CD4-positive, alpha-beta T cell (primary cell): ENCODE measurements at places on chromosomes 2 and 18.
A peak's percentile ranks its signal among the peaks of the same experiment; 100 is the strongest.

- no peak for DNase-seq
Observed at GRCh38 chr2:209613649-209614305, 157.9 kb upstream of the UNC80 start.

- no peak for DNase-seq
Observed at GRCh38 chr2:73269686-73270465, 14.4 kb downstream of the FBXO41 start.

DNA sequence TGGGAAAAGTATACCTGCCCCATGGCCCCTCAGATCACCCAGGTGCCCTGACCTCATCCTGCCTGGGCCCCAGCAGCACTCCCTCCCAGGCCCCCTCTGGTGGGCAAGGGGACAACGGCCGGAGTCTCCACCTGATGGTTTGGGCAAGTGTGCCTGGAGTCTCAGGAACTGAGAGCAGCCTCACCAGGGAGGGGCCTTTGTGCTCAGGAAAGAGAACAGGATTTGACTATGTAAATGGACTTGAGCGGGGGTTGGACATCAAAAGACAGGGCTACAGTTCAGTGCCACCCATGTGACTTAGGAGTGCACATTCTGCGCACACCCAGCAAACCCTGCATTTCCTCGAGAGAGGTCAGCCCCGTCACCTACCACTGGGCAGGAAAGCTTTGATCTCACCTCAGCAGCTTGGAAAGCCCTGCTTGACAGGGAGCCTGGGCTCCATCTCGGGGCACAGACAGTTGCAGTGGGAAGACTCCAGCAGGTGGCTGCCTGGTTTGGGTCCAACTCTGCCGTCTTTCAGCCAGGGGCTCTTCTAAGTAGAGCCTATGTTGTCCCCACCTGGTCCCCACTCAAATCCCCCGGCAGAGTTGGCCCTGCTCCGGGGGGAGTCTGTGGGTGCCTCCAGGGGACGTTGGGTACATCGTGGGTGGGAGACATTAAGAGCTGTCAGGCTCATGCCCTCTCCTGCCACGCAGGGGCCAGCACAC, 3.3 kb downstream of the INPP5D start:
- DNase-seq, result no peak

- DNase-seq, result no peak
Observed at GRCh38 chr2:188870289-188870688, 103.9 kb upstream of the COL3A1 start.

GRCh38 chr2:150473767-150474166, 13.7 kb downstream of the RND3 start:
- no peak for DNase-seq

DNA sequence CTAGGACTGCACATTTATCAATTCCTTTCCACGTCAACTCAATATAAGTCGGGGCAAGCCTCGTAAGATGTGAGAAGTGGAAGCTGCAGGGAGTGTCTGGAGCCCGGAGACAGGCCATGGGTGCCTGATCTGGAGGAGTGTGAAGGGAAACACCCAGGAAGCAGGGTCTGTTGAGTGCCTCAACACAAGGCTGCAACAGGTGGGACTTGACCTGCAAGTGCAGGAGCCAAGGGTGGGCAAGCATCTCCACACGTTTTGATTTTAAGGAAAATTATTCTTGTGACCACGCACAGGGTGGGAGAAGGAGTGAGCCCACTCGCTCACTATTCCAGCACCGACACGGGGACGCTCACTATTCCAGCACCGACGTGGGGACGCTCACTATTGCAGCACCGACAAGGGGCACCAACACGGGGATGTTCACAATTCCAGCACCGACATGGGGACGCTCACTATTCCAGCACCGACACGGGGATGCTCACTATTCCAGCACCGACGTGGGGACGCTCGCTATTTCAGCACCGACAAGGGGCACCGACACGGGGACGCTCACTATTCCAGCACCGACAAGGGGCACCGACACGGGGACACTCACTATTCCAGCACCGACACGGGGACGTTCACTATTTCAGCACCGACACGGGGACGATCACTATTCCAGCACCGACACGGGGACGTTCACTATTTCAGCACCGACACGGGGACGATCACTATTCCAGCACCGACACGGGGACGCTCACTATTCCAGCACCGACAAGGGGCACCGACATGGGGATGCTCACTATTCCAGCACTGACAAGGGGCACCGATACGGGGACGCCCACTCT, 197.3 kb downstream of the EIPR1 start:
- DNase-seq, result no peak

DNA sequence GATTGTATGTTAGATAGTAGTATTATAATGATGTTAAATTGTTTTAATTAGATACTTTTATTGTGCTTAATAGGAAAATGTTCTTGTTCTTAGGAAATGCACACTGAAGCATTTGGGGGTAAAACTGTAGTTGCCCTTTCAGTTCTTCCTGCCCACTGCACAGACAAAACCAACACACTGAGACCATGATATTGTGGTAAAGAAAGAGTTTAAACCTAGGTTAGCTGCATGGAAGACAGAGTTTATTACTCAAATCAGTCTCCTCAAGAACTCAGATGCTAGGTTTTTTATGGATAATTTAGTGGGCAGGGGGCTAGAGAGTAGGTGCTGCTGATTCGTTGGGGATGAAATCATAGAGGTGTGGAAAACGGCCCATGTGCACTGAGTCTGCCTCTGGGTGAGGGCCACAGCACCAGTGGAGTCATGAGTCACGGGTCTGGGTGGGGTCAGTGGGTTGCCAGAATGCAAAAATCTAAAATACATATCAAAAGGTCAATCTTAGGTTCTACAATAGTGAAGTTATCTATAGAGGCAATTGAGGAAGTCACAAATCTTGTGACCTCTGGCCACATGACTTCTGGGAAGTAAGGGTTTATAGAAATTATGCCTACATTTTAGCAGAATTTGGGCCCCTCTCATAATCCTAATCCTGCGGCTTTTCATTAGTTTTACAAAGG, 283.4 kb upstream of the FBXO11 start:
- DNase-seq, result no peak

GRCh38 chr2:55014962-55015939, 35.0 kb downstream of the RTN4 start:
- peak; percentile 11 for DNase-seq

- no peak for DNase-seq
Observed at GRCh38 chr2:52314231-52314630, 1282.3 kb upstream of the NRXN1 start.

- DNase-seq, result no peak
Observed at GRCh38 chr18:39453882-39454281, 1888.3 kb upstream of the CELF4 start.

DNA sequence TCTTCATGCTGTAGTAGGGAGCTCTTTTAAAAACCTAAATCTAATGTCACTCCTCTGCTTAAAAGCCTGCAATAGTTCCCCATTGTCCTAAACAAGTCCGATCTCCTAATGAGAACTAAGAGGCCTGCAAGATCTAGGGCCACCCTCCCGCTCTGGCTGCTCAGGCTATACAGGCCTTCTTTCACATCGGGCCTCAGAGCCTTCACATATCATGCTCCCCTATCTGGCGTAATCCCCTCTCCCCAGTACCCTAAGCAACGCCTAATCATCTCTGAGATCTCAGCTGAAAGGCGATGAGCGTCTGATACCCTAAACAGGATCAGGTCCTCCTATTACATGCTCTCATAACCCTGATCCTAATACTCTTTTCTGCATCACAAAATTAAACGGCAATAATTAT, 1.9 kb downstream of the MAP4K3 start:
- no peak for DNase-seq

DNA sequence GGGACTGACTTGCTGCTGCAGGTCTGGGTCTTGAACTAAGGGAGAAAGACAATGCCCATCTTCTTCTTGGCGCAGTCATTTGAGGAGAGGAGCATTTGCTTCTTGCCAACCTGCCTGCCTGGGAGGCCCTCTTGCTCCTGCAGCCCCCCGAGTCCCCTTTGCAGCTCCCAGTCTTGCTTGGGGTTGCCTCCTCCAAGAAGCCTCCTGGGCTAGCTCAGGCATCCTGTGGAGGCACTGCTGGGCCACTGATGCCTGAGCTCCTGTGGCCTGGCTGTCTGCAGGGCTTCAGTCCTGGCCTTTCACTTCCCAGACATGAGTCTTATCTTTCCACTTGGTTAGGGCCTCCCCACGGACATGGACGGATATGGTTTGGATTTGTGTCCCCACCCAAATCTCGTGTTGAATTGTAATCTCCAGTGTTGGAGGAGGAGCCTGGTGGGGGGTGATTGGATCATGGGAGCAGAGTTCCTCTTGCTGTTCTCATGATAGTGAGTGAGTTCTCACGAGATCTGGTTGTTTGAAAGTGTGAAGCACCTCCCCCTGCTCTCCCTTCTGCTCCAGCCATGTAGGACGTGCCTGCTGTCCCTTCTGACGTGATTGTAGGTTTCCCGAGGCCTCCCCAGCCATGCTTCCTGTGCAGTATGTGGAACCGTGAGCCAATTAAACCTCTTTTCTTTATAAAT, 17.3 kb downstream of the HPCAL1 start:
- DNase-seq, result no peak

DNA sequence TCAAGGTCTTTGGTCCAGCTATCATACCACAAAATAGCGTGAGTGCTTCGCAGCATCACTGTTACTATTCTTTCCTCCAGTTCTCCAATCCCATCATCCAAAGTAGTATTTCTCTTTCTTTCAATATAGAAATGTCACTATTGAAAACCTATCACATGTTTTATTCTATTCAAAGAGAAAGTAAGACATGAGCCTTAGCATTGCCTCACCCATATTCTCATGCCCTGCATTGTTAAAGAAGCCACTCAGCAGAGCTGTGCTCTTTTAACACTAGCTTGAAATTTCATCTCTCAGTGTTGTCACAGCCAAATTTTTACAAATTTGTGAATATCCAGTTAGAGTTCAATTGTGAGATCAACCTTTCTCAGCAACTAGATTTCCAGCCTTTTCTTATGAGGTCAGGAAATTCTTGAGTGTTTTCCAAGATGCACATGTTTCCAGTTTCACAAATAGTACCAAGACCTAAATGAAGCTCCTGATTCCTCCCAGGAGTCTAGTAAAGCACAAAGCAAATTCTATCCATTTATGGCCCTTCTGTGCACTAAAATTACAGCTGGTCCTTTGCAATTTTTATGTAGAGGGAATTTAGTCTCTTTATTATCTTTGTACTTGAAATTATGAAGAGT, 343.7 kb downstream of the SPAG16 start:
- no peak for DNase-seq

DNA sequence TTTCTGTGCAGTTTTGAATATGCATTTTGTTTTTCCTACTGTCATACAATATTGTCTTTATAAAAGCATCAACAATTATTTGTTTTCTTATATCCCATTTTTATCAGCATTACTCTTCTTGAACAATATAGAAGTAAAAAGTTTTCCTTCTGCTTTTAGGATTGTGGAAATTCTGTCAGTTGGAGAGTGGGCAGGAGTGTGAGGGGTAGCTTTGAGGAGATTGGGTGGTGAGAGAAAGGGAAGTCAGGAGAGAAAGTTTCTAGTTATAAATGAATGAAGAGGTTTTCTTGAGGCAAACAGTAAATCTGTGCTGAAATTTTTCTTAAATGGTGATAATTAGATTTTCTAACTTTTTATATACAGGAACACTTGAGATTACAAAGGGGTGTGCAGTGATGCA, 151.7 kb upstream of the NOSTRIN start:
- no peak for DNase-seq

GRCh38 chr2:59196491-59196890, 955.4 kb upstream of the FANCL start:
- DNase-seq, result no peak

GRCh38 chr2:46363535-46364170, 66.4 kb downstream of the EPAS1 start:
- no peak for DNase-seq

- DNase-seq, result no peak
Observed at GRCh38 chr2:15009681-15010080, 377.2 kb downstream of the LRATD1 start.

DNA sequence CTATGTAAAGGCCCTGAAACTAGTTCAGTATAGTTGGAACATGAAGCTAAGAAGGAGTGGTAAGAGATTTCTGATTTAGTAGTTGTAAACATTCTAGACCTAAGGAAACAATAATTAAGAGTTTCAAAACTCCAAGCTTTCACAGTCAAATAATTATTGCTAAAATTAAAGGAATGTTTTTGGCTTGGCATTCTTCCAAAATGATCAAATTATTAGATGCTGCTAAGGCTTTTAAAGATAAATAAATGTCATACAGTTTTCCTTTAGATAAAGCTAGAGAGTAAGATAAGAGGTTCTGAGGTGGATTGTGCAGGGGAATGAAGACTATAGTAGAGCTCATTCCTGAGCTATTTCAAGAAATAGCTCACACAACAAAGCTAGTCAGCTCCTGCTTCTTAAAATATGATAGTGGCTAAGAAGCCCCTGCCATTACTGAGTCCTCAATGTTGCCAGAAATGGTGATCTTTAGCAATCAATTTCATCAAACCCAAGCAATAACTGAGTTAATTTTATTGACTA, 45.3 kb downstream of the ZC3H15 start:
- DNase-seq, result no peak

DNA sequence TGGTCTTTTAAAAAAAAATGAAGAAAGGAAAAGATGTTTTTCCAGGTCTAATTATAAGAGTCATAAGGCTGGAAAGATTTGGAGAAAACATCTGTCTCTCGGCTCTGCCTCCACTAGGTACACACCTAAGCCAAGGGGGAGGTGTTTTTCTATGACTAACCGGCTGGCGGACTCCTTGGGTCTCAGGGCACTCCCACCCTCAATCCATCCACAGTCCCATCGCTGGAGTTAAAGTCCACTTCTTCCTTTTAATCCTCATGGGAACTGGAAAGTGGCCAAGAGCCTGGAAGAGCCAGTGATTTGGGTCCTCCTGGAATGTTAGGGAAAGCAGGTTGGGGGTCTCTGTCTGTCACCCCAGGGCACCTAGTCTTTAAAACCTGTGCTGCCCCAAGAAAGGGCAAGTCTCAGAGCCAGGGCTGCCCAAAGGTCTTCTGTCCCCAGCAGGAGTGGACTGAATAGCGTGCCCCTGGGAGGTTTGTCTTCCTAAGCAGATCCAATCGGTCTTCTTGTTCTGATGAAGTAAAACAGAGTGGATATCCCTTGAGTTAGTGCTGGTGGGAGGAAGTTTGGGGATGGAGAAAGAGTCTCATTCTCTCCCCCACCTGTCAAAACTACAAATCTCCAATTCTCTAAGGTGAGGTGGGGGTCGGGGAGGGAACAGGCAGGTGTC, 66.4 kb downstream of the MCFD2 start:
- DNase-seq, result no peak

DNA sequence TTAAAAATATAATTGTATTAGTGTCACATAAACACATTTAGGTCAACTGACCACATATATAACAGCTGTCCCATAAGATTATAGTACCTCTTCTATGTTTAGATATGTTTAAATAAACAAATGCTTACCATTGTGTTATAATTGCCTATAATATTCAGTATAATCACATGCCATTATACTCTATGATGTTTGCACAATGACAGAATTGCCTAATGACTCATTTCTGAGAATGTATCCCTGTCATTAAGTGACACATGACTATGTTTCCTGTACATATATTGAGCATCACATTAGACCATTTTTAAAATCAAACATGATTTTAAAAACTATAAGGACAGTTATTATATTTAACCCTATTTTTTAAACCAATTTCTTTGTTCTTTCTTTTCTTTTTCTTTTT, 89.8 kb downstream of the HS6ST1 start:
- DNase-seq, result no peak

GRCh38 chr2:179963626-179964025, 43.5 kb downstream of the CWC22 start:
- DNase-seq, result no peak
